ENCODE measurements at places on chromosomes 5 and 9.

DNA sequence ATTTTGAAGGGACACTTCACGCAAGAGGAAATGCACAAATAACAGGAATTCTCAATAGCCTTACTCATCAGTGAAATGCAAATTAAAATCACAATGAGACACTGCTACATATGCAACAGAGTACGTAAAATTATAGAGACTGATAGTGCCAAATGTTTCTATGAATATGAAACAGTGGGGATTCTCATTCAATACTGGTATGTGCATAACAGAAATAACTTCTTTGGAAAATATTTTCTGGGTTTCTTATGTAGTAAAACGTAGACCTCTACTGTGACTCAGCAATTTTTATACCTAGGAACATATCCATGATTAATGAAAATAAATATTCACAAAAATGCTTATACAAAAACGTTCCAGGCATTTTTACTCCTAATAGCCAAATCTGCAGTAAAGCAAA, 1625.2 kb downstream of the MAT2B start:
- H3K27me3 ChIP-seq = no peaks in the 10 kb centered on the region
- H3K27ac ChIP-seq = no peak overlapping the region
- no peak overlapping the region for H3K4me3 ChIP-seq
- DNase-seq = no peak

GRCh38 chr9:84293001-84293798, 47.4 kb downstream of the SLC28A3 start:
- DNase-seq = peak; percentile 46
- H3K27ac ChIP-seq = peak overlapping the region; percentile 99
- H3K27me3 ChIP-seq = no peaks in the 10 kb centered on the region
- H3K4me3 ChIP-seq = peak overlapping the region; percentile 29
- H3K36me3 ChIP-seq = no peaks in the 10 kb centered on the region
- H3K4me1 ChIP-seq = peaks cover 59% of the 10 kb centered on the region

DNA sequence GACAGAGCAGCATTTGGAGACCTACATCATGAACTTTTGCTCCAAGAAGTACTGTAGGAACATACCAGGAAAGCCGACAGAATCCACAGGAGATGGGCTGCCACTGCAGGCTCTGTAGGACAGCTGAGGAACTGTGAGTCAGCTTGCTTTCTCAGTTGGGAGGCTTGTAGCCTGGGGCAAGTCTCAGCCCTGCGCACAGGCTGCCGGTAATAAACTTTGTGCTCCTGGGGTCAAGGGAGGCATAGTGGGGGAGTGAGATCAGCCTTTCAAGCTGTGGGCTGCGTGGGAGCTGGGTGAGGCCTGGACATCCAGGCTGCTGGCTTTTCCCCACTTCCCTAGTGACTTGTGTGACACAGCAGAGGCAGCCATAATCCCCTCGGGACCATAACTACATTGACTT, 718.0 kb upstream of the CDH10 start:
- no peaks in the 10 kb centered on the region for H3K4me1 ChIP-seq
- no peak overlapping the region for H3K4me3 ChIP-seq
- DNase-seq = no peak
- H3K36me3 ChIP-seq = no peaks in the 10 kb centered on the region
- no peak overlapping the region for H3K27ac ChIP-seq
- H3K27me3 ChIP-seq = no peaks in the 10 kb centered on the region

DNA sequence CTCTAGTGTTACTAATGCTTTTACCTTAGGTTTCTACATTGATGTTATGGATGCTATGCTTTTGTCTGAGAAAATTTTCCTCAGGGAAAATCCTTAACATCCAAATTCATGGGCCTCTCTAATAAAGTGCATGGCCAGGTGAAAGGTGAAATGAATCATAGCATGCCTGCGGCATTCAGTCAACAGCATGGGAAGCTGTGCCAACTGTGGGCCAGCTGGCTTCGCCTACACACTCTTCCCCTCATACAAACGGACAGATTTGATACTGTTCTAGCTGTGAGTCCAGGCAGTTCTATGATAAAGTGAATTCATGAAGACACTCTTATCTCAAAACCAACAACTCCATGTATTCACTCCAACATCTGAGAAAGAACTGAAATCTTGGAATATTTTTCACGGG, 374.1 kb downstream of the PLK2 start:
- H3K36me3 ChIP-seq = no peaks in the 10 kb centered on the region
- H3K27me3 ChIP-seq = peaks cover 3% of the 10 kb centered on the region
- H3K27ac ChIP-seq = no peak overlapping the region
- H3K4me1 ChIP-seq = no peaks in the 10 kb centered on the region

DNA sequence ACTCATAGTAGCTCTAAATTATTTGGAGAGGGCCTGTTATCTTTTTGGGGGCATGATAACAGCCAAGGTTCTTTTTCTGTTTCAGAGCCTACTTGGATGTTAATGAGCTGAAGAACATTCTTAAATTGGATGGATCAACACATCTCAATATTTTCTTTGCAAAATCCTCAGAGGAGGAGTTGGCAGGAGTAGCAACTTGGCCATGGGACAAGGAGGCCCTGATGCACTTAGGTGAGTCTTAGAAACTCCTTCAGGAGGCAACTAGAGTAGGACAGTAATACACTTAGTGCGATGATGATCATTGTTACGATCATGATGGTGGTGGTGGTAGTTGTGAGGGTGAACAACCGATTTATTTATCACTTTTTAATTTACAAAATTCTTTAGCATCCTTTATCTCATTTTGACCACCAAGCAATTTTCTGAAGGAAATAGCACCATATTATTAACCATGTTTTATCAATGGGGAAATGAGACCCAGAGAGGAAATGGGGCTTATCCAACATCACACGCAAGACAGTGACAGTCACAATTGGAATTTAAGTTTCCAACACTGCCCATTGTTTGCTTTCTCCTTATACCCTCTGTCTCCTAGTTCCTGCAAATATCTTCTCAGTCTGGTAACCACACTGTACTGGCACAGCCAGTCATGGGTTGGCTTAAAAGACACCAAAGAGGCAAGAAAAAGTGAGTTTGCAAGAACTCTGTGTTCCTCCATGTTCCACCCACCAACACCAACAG, 54.0 kb downstream of the PAPPA start:
- DNase-seq = no peak
- H3K27ac ChIP-seq = no peak overlapping the region
- no peaks in the 10 kb centered on the region for H3K4me1 ChIP-seq
- H3K4me3 ChIP-seq = no peak overlapping the region
- no peaks in the 10 kb centered on the region for H3K36me3 ChIP-seq

GRCh38 chr9:27566118-27566517, 7.2 kb downstream of the C9orf72 start:
- H3K36me3 ChIP-seq = peaks cover 40% of the 10 kb centered on the region
- no peak overlapping the region for H3K27ac ChIP-seq
- H3K27me3 ChIP-seq = no peaks in the 10 kb centered on the region
- H3K4me3 ChIP-seq = no peak overlapping the region
- no peak for DNase-seq

DNA sequence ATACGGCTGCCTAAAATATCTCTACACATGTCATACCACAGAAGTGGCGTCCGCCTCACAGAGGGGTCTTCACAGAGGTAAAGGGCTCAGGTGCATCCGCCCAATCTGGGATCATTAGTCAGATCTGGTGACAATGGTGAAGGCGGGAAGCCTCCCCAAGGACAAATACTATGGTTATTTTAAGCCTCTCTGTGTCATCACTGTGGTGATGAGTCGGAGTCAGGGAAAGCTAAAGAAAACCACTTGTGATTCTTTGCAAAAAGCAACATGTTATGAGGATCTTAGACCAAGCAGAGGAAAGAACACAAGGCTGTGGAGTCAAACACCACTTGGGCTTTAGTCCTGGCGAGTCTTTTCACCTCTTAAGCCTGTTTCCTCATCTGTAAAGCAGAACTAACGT, 190.4 kb downstream of the DRD1 start:
- no peak overlapping the region for H3K27ac ChIP-seq
- H3K27me3 ChIP-seq = peaks cover 8% of the 10 kb centered on the region

Measured in activated T-cell treated with anti-CD3 and anti-CD28 coated beads, Interleukin-2, amount 50 U/mL, for 24 hours (primary cell).